ENCODE measurements at places on chromosomes 2 and 18.

DNA sequence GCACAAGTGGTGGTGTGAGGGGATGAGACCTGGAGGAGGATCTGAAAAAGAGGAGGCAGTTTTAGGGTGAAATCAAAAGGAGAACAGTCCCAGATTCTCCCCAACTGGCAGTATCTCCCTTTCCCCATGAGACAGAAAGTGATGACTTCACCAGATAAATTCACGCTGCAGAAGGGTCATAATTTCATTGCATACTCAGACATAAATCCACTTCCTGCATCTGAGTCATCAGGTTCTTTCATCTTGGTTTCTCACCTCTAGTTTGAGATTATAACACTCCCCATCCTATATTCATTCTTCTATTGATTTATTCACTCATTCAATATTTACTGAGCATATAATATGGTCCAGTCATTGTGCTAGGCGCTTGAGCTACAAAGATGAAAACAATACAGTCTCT lies 64.7 kb downstream of the CCDC148 start:
- no peak for DNase-seq

DNA sequence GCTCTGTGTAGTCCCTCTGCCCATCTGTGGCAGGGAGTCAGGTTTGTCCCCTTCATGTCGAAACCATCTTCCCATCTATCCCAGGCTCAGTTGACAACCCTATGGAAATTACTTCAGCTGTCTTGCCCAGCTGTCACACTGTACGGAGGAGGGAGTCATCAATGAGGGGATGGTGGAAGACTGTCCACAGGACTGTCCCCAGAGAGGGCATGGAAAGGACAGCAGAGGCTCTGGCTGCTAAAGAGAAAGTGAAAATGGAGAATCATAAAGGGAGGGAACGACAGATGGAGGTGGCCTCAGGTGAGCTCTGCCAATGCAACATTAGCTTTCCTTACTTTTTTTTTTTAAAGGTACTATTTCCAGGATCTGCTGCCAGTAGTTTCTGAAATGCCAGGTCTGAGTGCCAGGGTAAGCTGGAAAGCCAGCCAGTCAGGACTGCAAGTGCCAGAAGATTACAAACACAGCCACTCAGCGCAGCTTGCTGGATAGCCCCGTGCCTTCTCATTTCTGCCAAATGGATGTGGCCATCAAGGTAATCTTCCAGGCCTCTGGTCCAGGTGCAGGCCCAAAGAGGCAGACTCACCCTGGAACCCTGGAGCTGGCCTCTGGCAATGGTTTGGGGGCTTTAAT lies 192.8 kb downstream of the AGPS start:
- DNase-seq: no peak

GRCh38 chr2:100184055-100184737 lies 41.8 kb upstream of the AFF3 start:
- DNase-seq: no peak

DNA sequence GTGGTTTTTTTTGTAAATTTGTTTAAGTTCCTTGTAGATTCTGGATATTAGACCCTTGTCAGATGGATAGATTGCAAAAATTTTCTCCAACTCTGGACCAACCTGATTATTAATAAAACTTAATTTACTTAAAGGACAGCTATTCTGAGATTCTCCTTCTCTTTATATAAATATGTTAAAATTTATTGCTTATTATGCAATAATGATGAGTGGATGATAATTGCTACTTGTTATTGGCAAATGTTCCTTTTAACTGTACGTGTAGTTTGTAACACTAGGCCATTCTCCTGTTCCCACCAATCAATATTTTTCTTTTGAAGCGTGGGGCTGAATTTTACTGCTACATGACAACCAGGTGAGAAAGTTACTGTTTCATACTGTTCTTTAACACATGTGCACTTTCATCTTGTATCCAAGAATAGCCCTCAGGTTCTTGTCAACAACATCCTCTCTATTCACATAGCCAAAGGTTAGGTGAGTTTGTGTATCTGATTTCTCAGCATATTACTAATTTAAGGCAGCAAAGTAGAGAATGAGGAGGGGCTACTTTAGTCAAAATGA lies 16.6 kb upstream of the STK17B start:
- no peak for DNase-seq

GRCh38 chr18:48663096-48663930 lies 124.5 kb downstream of the CTIF start:
- DNase-seq: no peak
